ENCODE measurements at places on chromosomes 2 and 18.

DNA sequence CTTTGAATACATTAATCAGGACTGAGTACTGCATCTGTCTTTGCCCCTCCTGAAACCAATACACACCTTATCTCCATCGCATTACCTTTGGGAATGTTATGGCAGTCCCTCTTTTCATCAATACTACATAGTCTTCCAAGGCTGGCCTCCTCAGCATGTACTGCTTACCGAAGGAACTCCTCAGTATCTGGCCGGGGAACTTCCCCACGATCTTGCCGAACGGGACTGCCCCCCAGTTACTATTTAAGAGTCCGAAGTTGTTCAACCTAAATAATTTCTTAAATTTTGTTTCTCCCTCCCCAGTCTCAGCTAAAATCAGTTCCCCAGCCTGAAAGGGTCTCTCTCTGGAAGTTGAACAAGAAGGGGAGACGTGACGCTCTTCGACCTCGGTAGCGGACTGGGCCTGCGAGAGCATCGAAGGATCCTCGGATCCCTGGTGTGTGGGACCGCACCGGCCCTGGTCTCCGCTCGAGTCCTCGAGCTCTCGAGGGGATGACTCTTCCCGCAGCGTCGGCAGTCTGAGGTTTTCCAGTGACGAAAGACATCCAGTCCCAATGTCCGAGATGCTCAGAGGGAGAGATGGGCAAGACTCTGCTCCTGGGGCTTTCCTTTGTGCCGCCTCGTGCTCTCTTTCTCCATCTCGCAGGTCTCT is 489 bp downstream of the TRMT61B start:
- DNase-seq: peak; percentile 14

- DNase-seq: no peak
These were observed 293.9 kb upstream of the ERBB4 start for GRCh38 chr2:212832211-212833195.

DNA sequence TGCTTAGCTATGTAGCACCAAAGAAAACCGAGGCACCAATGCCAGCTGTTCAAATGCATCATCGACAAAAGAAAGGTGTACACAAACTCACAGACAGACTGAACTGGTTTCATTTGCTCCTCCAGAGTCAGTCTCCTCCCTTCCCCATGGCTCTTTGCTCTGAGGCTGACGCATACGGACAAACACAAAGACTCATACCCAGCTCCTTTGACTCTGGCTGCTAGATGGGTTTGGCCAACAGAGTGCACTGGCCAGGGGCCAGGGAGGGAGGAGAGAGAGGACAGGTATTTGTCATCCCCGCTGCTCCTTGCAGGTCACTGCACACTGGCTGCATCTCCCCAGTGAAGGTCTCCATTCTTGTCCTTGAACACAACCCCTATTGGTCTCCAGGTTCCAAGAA is 40.7 kb downstream of the DNER start:
- no peak for DNase-seq

DNA sequence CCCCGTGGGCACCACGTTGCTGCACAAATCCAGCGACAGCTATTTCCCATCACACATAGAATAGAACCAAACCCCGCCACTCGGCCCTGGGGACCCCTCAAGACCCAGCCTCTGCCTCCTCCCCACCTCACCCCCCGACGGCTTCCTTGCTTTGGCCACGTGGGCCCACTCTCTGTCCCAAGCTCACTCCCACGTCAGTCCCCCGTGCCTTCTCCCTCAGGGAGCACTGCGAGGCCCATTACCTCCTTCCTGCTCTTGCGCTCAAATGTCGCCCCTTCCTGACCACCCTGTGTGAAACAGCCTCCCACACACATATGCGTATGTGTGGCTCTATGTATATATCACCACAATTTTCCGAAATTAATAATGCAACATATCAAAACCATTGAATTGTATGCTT is 239.7 kb downstream of the SH3BP4 start:
- DNase-seq: no peak
